ENCODE measurements at places on chromosomes 1 and 21.

- DNase-seq: peak; percentile 60
Observed at GRCh38 chr1:207021139-207021861, 11.3 kb downstream of the C1orf116 start.

GRCh38 chr1:30912224-30912623, 3.7 kb upstream of the SDC3 start:
- no peak for DNase-seq

- peak; percentile 44 for DNase-seq
Observed at GRCh38 chr21:37139154-37139553, 66.1 kb downstream of the TTC3 start.

- DNase-seq: no peak
Observed at GRCh38 chr21:16775076-16775475, 737.8 kb upstream of the CXADR start.

DNA sequence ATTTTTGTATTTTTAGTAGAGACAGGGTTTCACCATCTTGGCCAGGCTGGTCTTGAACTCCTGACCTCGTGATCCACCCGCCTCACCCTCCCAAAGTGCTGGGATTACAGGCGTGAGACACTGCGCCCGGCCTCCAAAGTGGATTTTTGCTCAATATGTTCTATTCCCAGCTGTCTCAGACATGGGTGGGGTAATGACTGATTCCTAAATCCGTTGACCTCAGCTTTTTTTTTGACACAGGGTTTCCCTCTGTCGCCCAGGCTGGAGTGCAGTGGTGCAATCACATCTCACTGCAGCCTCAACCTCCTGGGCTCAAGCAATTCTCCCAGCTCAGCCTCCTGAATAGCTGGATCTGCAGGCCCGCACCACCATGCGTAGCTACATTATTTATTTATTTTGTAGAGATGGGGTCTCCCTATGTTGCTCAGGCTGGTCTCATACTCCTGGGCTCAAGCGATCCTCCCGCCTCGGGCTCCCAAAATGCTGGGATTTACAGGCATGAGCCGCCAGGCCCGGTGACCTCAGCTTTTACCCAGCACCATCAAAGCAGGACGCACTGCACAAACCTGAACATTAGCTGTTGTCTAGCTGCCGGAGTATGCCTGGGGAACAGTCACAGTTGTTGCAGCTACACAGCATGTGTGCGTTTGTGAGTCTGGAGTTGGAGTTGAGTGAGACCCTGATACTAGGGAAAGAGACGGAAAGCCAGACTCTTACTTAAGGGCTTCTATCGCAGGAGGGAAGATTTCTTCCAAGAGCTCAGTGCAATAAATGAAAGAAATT, 43.7 kb upstream of the PSEN2 start:
- DNase-seq: no peak

- peak; percentile 40 for DNase-seq
Observed at GRCh38 chr1:9792156-9793042, 31.4 kb downstream of the CLSTN1 start.

DNA sequence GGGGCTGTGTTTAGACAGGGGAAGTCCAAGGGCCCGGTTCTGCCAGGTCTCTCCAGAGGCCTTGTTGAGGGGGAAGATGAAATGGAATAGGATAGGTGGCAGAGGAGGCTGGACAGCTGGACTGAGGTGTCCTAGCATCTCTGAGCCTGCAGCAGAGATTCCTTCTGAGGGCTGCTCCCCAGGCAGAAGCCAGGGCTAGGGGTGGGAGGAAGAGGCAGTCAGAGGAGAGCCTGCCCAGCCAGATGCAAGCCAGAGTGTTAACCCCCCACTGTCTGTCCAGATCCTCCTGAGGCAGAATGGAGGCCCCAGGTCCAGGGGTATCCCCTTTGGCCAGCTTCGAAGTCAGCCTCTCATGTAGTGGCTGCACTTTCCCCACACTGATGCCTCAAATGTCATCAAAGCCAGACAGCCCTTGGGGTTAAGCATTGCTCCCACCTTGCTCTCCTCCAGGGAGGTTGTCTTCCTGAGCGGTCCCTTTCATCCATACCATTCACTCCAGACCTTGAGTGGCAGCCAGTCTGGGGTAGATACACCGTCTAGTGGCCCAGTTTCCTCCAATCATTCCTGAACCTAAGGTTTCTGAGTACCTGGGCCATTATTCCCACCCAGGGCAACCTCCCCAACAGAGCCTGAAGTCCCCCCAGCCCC, 1.7 kb downstream of the CSF1 start:
- no peak for DNase-seq

GRCh38 chr1:55304229-55304740, 89.1 kb upstream of the USP24 start:
- peak; percentile 20 for DNase-seq

- no peak for DNase-seq
Observed at GRCh38 chr1:94323311-94324177, 86.2 kb upstream of the ARHGAP29 start.

DNA sequence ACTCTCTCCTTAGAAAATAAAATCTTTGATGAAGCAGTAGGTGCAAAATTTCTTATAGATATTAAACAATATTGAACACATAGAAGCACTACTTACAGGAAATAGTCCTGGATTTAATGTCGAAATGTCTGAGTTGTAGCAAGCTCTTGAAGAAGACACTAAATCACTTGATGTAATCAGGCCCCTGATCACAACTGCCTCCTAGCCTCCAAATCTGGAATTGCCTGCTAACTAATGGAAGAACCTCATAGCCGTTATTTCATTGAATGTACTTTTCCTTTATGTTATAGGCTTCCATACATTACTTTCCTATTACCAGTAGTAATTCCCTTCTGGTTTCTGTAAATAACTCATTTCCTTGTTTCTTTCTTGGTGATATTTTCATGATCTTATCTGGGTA, 675.7 kb upstream of the CHRM3 start:
- DNase-seq: no peak

DNA sequence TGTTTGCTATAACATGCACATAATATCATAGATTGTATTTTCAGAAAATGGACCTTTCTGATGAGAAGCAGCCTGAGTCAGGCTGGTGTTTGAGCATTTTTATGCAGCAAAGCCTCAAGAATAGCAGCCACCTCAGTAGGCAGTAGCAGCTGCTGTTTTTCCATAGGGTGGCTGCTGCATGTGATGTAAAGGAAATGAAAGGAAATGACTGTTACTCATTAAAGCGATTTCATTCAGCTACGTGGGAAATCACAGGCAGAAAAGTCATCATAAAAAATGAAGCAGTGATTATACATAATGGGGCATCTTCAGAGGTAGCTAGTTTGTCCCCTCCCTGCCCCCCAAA, 110.4 kb downstream of the PATJ start:
- DNase-seq: no peak

GRCh38 chr1:185663332-185663731, 70.9 kb upstream of the HMCN1 start:
- DNase-seq: no peak

GRCh38 chr1:94702442-94702815, 117.7 kb upstream of the SLC44A3 start:
- DNase-seq: peak; percentile 78

DNA sequence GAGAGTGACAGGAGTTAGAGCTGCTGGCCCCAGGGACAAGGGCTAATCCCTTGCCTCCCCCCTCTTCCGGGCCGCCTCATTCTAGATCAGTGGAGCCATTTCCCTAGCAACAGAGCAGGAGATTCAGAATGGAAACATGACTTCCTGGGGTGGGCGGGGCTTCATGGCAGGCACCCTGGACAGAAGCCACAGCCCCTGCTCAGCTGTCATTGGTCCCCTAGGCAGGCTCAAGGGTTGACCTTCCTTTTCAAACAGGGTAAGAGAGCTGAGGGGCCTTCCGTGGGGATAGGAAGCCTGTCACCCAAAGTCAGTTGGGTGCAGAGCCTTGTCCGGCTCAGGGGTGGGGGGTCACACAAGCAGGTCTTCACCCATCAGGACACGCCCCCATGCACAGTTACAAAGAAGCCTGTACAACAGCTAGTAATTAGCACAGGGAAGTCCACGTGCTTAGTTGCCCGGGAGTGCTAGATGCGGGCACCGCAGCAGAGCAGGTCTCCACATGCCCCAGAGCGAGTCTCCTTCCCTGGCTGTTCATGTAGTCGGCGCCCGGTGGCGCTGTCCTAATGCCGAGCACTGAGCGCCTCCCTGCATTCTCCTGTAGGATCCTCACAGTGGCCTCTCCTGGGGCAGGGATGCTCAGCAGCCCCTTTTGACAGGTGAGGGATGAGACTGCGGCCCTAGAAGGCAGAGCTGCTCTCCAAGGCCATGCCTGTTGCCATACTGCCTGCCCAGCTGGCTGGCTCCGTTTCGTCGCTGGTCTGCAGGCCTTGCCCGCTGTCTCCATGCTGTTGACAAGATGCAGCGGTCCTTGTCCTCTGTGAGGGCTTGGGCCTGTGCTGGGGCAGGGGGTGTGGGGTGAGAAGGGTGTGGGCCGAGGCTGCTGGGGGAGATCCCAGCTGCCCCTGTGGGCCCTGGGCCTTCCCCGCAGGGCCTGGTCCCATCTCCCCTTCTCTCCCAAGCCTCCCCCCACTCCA, 5.1 kb downstream of the TMEM201 start:
- DNase-seq: peak; percentile 62

DNA sequence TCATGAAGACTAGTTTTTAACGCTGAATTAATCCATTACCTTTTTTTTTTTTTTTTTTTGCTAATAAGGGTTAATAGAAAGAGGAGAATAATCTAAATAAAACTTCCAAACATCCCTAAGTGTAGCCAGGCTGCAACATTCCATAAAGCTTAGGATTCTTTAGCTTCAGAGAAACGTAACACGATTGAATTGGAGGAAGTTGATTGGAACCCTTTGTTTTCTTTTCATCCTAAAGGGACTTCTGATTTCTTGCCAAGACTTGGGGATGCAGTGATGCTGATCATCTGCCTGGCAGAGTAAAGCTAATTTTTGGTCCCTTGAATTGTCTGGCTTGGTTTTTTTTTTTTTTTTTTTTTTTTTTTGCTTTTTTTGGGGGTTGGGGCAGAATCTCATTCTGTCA, 142.9 kb downstream of the VPS13D start:
- no peak for DNase-seq

DNA sequence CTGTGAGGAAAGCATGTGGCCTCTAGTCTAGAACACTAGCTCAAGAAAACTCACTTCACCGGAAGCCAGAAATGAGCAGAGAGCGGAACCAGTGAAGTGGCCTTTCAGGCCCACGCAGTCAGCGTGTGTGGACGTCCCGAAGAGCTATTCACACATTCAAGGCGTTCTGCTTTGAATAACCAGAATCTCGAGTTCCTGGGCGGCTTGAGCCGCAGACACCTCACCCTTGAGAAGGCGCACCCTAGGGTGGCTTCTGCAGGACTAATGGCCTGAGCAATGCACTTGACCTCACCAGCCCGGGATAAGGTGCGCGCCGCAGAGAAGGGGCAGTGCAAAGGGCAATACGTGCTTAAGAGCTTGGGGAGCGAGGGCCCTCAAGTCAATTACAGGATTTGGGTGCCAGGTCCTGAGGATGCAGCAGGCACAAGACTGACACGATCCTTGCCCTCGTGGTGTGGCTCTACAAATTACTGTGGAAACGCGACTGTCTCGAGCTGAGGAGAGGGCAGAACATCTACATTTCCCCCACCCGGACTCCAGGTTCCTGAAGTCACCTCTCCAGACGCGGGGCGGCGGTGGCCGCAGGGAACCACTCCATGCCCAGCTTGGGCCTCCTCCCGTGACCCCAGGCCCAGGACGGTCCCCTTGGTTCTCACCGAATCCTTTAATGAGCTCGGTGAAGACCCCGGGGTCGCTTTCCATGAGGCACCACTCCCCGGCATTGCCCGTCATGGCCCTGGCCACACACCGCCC, 455 bp downstream of the UCHL5 start:
- DNase-seq: peak; percentile 36

DNA sequence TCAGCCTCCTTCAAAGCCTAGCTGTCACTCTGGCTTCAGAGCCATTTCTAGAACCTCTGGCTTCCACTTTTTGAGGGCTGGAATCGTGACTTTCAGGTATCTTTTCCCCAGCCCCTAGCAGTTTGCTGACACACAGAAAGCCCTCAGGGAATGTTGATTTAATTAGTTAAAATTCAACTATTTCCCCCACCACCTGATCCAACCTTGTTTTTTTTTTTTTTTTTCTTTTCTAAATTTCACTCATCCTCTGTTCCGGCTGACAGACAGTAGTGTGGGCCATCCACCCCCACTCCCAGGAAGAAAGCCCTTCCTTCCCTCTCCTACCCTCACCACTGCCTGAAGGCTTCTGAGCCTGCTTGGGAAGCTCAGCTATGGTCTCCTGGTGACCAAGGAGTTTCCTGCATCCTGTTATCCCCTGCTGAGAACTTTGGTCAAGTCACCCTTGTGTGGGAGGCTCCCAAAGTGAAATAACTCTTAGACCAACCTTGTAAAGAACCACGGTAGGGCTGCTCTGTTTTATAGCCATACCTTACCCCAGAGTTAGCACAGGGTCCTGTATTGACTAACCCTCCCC, 29.4 kb downstream of the KCNJ6 start:
- DNase-seq: no peak

- peak; percentile 74 for DNase-seq
Observed at GRCh38 chr1:35451125-35451528, 106.1 kb downstream of the KIAA0319L start.

- DNase-seq: no peak
Observed at GRCh38 chr21:45362077-45362747, 42.8 kb upstream of the COL18A1 start.

Measured in fibroblast of upper back skin (primary cell).